ENCODE measurements at places on chromosomes 6 and 20. TPM values are rescaled to one million over a fixed set of nuclear protein-coding genes. Genes with fewer than 3 reads are reported as not detected.

Gene ARFGAP1
- total RNA-seq: 40.3 TPM

Gene LGSN
- total RNA-seq: not detected

Gene MDC1
- 15.4 TPM for total RNA-seq

Gene RFX6
- total RNA-seq: not detected

Gene HRH3
- total RNA-seq: not detected

Gene ENPP5
- total RNA-seq: 8.4 TPM

Gene STMND1
- 8.6 TPM for total RNA-seq

Gene NKX2-2
- total RNA-seq: not detected

Gene CLPSL2
- total RNA-seq: not detected

Gene RPP21
- 95.6 TPM for total RNA-seq

Gene USP49
- total RNA-seq: 2.4 TPM

Gene GSTA3
- not detected for total RNA-seq

Gene HLA-DMB
- total RNA-seq: 39.1 TPM

DNA sequence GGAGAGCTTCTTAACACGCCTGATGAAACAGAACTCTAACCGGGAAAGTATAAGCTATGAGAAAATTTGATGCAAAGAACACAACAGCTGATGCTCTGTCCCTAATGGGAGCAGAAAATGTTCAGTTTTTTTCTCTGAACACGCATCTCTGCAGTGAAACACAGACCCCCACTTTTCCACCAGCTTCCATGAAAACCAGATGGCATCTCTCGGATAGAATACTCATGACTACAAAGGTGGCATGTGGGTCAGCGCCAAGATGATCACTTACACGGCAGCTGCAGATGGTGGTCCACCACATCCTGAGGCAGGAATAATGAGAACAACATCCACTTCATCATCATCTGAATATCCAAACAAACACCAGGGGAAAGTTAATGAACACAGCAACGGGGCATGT lies 85.2 kb upstream of the CNR1 start:
- DNase-seq: no peak

GRCh38 chr6:15475872-15476271 lies 187.0 kb downstream of the DTNBP1 start:
- no peak for DNase-seq

- DNase-seq: no peak
These were observed 508.8 kb upstream of the PTCHD4 start for GRCh38 chr6:48619771-48620170.

GRCh38 chr20:51624157-51624731 lies 81.7 kb upstream of the NFATC2 start:
- peak; percentile 55 for DNase-seq

- DNase-seq: no peak
These were observed 139.2 kb upstream of the ECI2 start for GRCh38 chr6:4274382-4275082.

- DNase-seq: no peak
These were observed 51.1 kb upstream of the PREP start for GRCh38 chr6:105453968-105454367.

- DNase-seq: no peak
These were observed 206.8 kb upstream of the FOXQ1 start for GRCh38 chr6:1104988-1105670.

DNA sequence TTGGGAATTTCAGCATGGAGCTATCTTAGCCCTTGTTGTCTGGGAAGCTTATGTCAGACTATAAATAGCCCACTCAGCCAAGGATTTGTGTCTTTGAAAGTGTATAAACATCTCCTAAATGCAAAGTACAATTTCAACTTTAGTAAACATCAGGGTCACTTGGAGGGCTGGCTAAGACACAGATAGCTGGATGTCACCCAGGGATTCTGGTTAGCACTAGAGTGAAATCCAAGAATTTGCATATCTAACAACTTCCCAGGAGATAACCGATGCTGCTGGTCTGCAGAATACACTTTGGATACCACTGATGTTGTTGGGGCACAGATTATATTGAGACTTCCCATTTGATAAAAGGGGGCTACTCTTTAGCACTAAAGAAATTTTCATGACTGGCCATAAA lies 130.9 kb downstream of the PAX1 start:
- no peak for DNase-seq

GRCh38 chr20:10387686-10388085 lies 46.3 kb downstream of the MKKS start:
- no peak for DNase-seq

DNA sequence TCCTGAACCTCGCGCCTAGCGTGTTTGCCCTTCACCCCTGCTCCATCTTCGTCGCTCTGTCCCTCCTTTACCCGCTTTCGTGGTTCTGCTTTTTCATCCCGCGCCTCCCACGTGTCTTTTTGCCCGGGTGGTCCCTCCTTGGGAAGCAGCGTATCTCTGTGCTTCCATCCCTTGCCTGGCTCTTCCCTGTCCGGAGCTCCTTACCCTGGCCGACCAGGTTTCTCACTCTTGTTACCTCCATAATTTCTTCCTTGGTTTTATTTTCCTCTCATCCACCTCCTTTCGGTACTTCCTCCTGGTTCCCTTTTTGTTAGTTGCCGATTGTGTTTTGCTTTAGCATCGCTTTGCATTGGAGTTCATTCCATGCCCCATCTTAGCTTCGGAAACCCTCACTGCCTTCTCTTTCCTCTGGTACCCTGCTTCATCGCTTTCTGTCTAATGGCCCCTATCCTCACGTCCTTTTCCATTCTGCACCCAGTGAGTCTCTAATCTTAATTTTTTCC lies 735 bp downstream of the FAM135A start:
- no peak for DNase-seq

DNA sequence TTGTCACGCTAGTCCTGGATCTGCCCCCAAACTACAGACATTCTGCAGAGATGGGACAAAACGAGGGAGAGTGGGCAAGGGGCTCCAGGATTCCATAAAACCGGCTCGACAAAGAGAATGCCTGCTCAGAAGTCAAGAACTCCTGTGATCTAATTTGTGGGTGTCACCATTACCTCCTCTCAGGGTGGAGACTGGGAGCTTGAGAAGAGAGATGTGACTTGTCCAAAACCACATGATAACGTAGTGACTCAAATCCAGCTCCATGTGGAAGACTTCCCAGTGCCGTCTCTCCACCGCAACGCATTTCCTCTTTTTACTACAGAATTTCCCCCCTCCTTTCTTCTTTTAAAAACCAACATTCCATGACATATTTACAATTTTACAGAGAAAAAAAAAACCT lies 44.3 kb downstream of the TRERF1 start:
- DNase-seq: no peak

DNA sequence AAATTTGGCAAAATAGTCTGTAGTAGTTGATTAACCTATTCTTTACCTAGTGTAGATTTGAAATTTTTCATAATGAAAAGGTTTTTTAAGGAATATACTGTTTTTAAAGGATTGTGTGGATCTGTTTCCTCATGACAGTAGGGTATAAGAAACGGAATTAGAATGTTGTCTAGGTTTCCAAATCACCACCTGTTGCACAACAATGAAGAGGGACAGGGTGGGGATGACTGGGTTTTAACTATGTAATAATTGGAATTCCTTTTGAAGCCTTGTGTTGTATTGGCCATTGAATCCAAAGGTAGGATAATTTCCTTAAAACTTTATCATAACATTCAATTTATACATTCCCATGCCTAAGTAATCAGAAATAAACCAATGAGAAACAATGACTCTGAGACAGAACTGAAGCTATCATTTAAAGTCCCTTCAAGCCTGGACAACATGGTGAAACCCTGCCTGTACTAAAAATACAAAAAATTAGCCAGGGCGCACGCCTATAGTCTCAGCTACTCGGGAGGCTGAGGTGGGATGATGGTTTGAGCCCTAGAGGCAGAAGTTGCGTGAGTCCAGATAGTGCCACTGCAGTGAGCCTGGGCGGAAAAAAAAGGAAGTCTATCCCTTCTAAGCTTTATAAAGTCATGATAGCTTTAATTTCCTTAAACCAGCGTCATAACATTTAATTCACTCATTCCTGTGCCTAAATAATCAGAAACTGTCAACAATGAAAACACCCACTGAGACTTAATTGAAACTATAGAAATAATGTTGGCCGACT lies 18.3 kb upstream of the SLC17A5 start:
- no peak for DNase-seq

GRCh38 chr20:38144974-38145728 lies 19.9 kb downstream of the TGM2 start:
- no peak for DNase-seq

GRCh38 chr6:147194652-147195411 lies 9.4 kb upstream of the STXBP5 start:
- DNase-seq: no peak

- no peak for DNase-seq
These were observed 156.2 kb downstream of the CDC5L start for GRCh38 chr6:44543664-44544063.

- no peak for DNase-seq
These were observed 122.3 kb downstream of the KIF6 start for GRCh38 chr6:39602601-39603519.

GRCh38 chr20:55586610-55587009 lies 418.7 kb downstream of the CBLN4 start:
- DNase-seq: no peak

GRCh38 chr6:152625213-152625612 lies 11.9 kb downstream of the SYNE1 start:
- DNase-seq: no peak

GRCh38 chr6:129976110-129976509 lies 42.3 kb upstream of the L3MBTL3 start:
- no peak for DNase-seq

DNA sequence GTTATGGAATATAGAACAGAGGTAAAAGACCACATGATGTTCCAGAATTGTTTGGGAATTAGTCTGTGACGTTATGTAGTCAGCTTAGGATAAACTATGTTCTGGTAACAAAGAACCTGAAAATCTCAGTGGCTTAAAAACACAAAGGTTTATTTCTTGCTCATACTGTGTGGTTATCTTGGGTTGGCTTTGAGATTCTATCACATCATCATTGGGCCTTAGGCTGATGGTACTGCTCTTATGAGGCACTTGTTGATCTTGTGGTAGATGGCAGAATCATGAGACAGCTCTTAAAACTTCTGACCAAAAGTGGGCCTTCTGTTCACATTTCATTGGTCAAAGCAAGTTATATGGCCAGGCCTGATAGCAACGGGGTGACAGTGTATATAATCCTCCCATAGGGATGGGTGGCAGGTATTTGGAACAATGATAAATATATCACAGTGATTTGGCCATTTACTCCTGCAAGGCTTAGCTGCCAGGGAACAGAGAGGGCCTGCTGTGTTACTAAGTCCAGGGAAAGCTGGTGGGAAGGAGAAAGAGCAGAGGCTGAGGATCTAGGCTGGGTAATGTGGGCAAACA lies 13.5 kb downstream of the DHX35 start:
- no peak for DNase-seq

- DNase-seq: no peak
These were observed 27.7 kb downstream of the SNPH start for GRCh38 chr20:1293641-1294379.

GRCh38 chr6:148997865-148998264 lies 251.0 kb downstream of the UST start:
- DNase-seq: no peak

- no peak for DNase-seq
These were observed 437.7 kb upstream of the ADGRB3 start for GRCh38 chr6:68197356-68197755.

DNA sequence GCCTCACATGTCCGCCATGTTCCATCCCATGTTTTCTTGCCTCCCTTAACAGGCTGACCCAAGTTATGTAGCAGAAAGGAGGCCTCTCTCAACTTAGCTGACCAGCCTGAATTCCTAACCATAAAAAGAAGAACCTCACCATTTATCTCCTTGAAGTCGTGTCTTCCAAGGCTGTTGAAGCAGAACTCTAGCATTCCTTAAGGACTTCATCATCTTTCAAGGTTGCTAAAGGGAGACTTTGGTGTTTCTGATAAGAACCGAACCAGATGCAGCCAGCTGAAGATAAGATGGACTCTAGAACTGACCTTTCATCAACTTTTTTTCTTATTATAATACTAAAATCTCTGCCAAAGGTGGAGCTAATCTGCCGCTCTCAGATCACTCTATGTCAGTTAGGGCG lies 571.7 kb upstream of the SLC35B3 start:
- no peak for DNase-seq

- no peak for DNase-seq
These were observed 43.6 kb upstream of the DEFB112 start for GRCh38 chr6:50093116-50093937.

GRCh38 chr6:52597738-52598122 lies 20.9 kb upstream of the TRAM2 start:
- no peak for DNase-seq

GRCh38 chr20:46523108-46523507 lies 9.7 kb upstream of the ZNF334 start:
- DNase-seq: no peak

DNA sequence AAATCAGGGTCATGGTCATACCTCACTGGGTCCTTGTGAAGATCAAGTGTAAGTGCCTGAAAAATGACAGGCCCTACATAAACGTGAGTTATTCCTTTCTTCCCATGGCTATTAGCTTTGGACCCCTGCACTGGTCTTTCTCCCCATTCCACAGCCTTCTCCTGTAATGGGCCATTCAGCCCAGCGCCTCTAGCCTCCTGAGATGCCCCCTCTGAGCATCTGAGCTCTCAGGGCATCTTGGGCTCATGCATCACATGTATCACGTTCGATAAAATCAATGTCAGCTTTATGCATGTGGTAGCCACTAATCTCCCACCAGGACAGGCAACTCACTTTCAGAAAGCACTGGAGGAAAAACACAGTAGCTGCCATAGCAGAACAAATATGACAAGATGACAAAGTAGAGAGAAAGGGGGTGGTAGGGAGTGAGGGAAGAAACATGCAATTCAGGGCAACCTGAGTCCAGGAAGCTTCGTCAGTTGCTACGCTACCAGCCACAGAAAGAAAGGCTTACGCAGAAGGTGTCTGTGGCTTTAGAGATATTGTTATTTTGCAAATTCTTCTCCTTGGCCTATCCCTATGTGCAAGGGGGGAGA lies 498.8 kb downstream of the PTPRT start:
- no peak for DNase-seq

DNA sequence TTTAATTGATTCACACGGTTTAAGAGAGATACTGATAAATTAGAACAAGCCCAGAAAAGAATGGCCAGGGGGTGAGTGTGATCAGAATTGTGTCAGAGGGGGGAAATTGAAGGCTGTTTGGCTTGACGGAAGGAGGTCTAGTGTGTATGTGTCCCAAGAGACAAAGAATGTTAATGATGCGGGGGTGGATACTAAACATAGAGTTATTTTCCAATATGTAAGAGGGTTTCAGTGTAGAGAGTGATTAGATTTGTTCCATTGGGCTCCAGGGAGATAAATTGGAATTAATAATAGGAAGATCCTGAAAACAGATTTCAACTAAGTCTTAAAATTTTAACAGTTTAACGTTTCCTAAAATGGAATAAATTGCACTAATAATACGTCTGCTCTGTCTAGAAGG lies 38.1 kb upstream of the UTRN start:
- no peak for DNase-seq

- no peak for DNase-seq
These were observed 18.6 kb downstream of the TAB2 start for GRCh38 chr6:149335924-149336608.

GRCh38 chr6:28401172-28401571 lies 1.6 kb upstream of the ZSCAN12 start:
- DNase-seq: no peak

DNA sequence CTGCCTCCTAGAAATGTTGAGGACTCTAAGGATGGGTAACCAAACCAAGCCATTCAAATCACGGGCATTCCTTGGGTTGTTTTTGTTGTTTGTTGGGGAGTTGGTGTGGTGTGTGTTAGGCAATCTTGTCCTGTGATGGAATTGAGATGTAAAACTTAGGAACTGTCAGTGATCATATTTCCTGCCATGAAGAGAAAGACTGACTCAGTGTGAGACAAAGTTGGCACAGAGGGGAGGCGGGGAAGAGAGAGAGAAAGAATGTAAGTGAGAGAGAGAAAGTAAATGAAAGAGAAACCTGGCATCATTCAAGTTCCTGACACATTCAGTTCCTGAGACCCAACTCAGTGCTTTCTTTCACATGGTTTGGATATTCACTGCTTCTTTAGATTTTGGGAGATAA lies 21.6 kb upstream of the FBXO30 start:
- DNase-seq: no peak

All from ovary (tissue), 10 donors.